Glomerular endothelial cell (primary cell): ENCODE measurements at places on chromosomes 13 and 19.

DNA sequence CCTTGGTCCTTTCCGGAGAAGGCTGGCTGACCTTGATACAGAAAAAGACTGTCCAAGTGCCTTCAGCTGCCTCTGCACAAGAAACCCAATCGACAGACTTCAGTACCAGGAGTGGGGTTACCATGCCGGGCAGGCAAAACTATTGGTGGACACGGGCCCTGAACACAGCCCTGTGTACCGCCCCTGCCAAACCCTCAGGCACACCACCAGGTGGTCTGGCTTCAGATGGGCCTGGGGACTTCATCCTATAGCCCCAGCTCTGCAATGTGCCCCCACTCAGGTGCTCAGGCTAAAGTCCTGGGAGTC, 17.5 kb downstream of the TCF3 start:
- DNase-seq, result no peak

DNA sequence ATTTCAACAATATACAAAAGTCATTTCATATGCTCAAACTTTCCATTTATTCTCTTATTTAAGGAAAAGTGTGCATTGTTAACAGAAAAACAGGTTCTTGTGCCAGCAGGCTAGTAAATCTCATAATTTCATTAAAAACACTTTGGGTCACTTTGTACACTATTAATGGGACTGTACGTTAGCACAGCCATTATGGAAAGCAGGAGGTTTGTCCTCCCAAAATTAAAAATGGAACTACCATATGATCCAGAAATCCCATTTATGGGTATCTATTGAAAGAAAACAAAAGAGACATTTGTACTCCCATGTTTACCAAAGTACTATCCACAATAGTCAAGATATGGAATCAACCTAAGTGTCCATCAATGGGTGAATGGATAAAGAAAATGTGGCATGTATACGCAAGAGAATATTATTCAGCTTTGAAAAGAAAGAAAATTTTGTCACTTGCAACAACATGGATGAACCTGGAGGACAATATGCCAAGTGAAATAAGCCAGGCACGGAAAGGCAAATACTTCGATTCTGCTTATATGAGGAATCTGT, 8.4 kb upstream of the SIGLEC6 start:
- no peak for DNase-seq

- DNase-seq, result no peak
Observed at GRCh38 chr19:21835429-21835809, 563 bp downstream of the ZNF43 start.

DNA sequence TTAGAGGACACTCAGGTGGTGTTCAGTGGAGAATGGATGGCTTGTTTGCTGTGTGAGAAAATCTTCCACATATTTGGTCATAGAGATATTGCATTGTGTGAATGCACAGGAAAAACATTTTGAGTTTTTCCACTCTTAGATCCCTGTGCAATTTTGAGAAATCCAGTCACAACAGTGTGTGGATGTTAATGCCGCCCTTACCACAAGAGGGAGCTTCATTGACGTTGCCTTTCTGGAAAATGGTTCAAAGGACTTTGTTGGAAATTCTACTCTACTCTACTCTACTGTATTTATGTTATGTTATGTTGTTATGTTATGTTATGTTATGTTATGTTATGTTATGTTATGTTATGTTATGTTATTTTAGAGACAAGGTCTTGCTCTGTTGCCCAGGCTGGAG, 13.4 kb downstream of the ZNF20 start:
- no peak for DNase-seq

- no peak for DNase-seq
Observed at GRCh38 chr19:15107061-15108010, at the start of gene SYDE1. Gene SYDE1 (plus strand): TSS chr19:15107401. CDS start chr19:15107434, 33 bp downstream.

DNA sequence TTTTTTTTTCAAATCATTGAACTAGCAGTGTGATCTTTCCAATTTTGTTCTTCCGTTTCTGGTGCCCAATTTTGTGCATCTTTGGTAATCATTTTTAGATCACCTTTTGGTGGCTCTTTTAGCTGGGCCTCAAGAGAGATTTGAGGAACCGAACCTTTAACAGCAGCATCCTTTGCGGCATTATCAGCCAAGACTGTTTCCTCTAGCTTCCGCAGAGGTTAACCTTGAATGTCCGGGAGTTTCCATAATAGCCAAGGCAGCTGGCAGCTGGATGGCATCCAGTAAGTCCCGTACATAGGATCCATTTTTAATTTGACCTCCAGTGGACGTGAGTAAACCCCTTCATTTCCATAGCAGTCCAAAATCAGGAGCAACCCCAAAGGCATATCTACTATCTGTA, 9.6 kb downstream of the IRGC start:
- peak; percentile 44 for DNase-seq

DNA sequence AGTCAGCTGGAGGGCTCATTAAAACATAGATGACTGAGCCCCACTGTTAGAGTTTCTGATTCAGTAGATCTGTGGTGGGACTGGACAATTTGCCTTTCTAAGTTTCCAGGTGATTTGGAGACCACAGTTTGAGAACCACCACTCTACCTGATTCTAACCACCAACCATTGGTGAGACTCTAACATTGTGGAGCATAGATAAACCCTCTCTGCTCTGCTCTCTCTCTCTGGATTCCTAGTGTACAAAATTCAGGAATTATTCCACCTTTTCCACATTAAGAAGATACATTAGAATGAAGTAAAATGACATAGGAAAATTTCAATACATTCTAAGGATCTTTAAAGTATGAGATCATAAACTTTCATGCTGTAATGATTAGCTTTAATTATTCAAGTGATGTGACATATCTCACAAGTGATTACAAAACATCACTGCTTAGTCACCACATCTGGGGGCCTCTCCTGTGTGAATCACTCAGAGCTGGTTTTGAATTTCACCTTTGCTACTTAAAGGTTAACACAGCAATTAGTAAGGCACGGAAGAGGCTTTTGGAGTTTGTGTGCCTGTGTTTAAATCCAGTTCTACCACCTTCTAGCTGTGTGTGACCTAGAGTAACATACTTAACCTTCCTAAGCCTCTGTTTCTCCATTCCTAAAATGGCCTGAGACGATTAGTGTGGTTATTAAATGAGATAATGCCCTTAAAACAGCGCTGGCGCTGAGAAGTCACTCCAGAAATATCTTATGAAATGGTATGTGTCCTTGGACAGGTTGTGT, 78.5 kb upstream of the NBEA start:
- DNase-seq, result no peak

- no peak for DNase-seq
Observed at GRCh38 chr13:41610404-41610803, 153.1 kb downstream of the RGCC start.

- no peak for DNase-seq
Observed at GRCh38 chr13:114339857-114340534, 25.7 kb downstream of the CHAMP1 start.

GRCh38 chr19:13881692-13882418, 4.9 kb downstream of the NANOS3 start:
- no peak for DNase-seq
